NCI-H774 (cell line): ENCODE measurements at places on chromosomes 12 and 14.

DNA sequence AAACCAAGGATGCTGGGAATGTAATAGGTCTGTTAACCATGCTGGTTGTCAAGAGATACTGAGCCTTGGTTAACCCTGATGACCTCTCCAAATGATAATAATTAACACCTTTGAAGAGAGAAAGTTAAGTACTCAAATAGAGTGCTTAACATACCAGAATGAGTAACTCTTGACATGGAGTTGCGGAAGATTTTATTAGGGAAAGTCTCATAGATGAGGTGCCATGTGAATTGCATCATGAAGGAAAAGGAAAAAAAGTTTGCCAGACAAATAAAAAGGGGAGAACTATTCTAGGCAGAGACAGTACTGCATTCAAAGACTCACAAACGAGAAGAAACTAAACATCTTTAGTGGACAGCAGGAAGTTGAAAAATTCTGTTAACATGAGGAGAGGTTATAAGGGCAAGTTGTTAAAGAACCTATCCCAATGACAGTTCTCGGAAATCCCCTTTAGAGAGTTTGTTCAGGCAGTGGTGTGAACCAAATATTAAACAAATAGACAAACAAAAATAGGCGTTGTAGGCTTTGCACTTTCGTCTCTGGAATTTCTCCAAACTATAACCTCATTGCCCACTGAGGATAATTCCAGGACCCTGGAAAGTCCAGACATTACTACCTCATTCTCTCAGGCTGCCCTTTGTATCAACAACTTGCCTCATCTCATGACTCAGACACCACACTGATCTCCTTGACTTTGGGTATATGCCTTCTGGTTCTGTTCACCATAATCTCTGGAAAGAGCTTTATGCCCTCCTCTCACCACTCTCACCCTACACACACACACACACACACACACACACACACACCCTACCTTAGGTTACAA, 435.0 kb downstream of the GXYLT1 start:
- DNase-seq, result no peak

- DNase-seq, result peak; percentile 77
These were observed 31.0 kb upstream of the NPFF start for GRCh38 chr12:53538209-53538689.

- no peak for DNase-seq
These were observed 13.1 kb downstream of the CCDC85C start for GRCh38 chr14:99590746-99591555.

GRCh38 chr14:67768219-67768618, 48.2 kb downstream of the ZFYVE26 start:
- DNase-seq, result no peak

- no peak for DNase-seq
These were observed 43.5 kb downstream of the HECTD1 start for GRCh38 chr14:31164115-31164514.

GRCh38 chr14:89060191-89060590, 235.7 kb downstream of the TTC8 start:
- no peak for DNase-seq

DNA sequence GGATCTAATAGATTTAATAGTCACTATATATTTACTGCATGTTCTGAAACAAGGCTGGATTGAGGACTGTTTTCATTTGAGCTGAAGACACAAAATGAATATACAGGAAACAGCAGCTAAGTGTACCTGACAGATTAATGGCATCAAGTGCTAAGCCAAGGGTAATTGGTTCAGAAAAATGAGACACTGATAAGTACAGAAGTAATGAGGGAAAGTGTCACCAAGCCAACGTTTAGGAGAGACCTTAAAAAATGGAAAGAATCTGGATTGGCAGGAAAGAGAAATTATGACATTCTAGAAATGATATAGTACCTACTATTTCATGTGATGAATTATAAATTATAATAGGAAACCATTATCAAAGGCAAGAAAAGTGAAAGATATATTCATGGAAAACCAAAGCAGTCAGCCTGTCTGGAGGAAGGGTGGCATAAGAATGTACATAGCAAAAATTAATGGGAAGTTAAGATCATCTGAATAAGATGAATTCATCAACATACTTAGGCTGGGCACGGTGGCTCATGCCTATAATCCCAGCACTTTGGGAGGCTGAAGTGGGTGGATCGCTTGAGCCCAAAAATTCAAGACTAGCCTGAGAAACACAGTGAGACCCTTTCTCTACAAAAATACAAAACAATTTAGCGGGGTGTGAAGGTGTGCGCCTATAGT, 21.0 kb upstream of the DUSP16 start:
- DNase-seq, result no peak

- DNase-seq, result no peak
These were observed 148.1 kb upstream of the CRY1 start for GRCh38 chr12:107241411-107241810.

GRCh38 chr14:71597955-71598660, 334.1 kb upstream of the RGS6 start:
- DNase-seq, result no peak

DNA sequence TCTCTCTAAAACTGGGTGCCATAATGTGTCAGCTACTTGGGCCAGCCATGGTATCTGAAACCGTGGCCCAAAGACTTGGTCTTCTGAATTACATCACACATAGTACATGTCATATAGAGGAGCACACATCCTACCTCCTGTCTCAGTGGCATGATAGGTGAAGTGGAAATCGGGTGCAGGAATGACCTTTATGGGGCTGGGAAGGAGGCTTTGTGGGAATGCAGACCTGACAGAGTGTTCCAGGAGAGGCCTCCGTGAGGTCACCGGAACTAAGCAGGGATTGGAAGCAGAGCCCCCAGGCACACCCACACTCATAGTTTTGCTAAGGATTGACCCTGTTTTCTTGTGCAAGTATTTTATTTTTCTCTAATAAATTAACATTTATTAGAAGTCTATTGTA, 82.6 kb downstream of the NTF3 start:
- DNase-seq, result no peak

- no peak for DNase-seq
These were observed 298.7 kb downstream of the RPL10L start for GRCh38 chr14:46352844-46353243.

GRCh38 chr12:34119366-34119765, 97.1 kb downstream of the ALG10 start:
- no peak for DNase-seq

GRCh38 chr14:82528016-82528415, 994.4 kb upstream of the SEL1L start:
- no peak for DNase-seq

GRCh38 chr12:124388679-124389137, 93.8 kb downstream of the RFLNA start:
- DNase-seq, result no peak

DNA sequence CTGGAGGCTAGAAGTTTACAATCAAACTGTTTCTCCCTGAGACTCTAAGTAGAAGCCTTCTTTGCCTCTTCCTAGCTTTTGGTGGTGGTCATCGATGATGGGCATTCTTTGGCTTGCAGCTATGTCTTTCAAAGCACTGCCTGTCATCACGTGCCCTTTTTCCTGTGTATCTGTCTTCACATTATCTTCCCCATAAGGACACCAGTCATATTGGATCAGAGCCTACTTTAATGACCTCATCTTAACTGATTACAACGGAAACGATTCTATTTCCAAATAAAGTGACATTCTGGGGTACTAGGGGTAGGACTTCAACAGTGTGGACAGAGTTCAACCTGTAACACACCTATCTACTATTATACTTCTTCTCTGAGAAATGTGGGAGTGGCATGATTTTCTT, 31.1 kb upstream of the IFNG-AS1 start:
- no peak for DNase-seq

GRCh38 chr12:13060581-13060980, 16.4 kb downstream of the FAM234B start:
- no peak for DNase-seq

DNA sequence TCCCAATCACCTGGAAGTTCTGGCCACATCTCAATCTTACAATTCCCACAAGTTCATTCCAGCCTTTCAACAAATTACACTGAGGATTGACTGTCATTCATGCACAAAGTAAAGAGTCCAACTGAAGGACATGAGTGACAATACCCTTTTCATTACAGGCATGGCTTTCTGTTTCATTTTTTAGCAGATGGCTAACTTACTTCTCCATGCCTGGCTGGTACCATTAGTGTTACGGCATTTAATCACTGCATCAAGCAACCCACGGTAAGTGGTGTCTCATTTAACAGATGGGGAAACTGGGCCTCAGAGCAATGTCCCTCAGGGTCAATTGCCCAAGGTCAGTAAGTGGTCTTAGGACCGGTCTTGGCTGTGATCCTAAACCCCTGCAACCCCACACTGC, 114.4 kb downstream of the PRICKLE1 start:
- no peak for DNase-seq

GRCh38 chr12:88552610-88553079, 27.6 kb downstream of the KITLG start:
- no peak for DNase-seq

GRCh38 chr12:19572920-19573558, 133.7 kb downstream of the AEBP2 start:
- no peak for DNase-seq

DNA sequence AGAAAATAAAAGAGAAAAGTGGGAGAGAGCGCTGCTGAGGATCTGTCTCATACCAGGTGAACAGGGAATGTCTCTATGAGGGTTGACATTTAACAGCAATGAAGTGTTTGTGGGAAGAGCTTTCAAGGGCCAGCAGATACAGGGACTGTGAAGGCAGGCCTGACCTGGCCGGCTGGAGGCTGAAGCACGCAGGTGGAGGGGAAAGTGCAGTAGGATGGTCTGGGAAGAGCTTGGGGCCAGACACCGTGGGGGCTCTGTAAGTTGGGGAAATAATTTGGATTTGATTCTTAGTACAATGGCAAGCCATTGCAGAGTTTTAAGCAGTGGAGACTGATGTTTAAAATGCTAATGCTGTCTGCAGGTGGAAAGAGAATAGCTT, 23.8 kb upstream of the DHRS2 start:
- no peak for DNase-seq

DNA sequence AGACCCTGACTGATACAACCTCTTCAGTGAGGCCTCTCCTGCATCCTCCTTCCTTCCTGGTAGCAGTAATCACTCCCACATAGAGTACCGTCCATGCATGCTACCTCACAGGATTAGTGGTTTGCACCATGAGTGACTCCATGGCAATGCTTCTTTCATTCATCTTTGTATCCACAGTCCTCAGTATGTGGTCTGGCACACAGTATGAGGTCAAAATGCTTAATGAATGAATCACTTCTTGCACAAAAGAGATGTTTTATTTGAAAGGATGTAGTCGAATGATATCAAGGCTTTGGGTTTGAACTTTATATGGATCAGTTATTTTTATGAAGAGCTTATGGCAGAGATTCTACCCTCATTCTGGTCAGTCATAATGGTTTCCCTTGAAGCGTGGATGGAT, 42.2 kb downstream of the KCNA5 start:
- DNase-seq, result no peak

GRCh38 chr12:115485503-115485902, 792.0 kb downstream of the MED13L start:
- DNase-seq, result no peak

DNA sequence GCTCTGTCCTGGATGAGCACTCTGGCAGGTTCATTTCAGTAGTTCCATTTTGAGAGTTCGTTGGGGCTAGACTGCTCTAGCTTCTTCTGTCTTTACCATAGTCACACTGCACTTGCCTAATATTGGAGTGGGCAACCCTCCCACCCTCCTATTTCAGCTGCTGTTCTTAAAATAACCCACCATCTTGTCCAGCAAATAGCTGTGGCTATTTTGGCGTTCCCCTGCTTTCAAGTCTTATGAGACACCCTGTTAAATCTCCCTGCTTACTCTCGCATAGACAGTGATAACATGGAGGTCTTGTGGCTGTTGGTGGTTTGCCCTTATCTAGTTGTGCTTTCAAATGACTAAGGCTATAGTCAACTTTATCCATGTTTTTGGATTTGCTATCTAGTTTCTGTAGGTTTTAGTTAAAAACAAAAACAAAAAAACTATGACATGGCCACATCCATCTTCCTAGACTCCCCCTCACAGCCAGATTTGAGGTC, 65.5 kb downstream of the LRP6 start:
- no peak for DNase-seq

GRCh38 chr12:127342861-127343260, 924.1 kb upstream of the TMEM132C start:
- DNase-seq, result no peak

GRCh38 chr14:35940291-35940690, 114.2 kb downstream of the BRMS1L start:
- no peak for DNase-seq

GRCh38 chr14:65961004-65961403, 525.2 kb upstream of the CCDC196 start:
- DNase-seq, result no peak

GRCh38 chr12:740921-741320, 11.5 kb upstream of the WNK1 start:
- DNase-seq, result no peak

DNA sequence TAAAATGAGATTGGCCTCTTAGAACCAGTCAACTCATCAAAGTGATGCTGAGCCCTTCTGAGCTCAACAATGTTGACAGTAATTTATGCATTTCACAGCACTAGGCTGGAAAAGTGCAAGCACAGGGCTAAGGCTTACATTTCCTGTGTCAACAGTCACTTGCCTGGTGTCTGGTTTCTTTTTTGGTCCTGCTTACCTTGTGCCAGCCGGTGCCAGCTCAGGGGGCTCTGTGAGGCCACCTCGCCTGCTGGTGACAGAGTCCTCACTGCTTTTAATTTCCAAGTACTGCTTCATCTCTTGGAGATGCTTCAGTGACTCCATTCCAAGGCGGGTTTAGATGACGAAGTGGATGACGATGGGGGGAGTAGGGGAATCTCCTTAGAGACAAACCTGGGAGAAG, 53.1 kb upstream of the KCNA1 start:
- no peak for DNase-seq

- no peak for DNase-seq
These were observed 3.4 kb downstream of the RHOF start for GRCh38 chr12:121789800-121790728.

DNA sequence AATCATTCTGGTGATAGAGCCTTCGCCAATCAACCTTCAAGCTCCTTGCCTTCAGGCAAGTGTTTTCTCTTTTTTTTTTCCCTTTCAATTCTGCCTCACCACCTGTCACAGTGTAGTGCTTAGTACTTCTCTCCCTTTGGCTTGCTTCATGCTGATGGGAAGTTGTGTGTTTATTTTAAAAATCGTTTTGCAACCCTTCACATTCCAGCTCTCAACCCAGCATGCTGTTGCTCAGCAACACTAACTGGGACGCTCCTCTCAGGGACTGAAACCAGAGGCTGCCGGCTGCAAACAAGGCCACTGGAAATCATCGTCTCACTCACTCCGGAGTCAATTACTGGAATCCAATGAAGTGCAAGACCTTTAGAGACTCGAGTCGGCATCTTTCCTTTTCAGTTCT, 342.7 kb downstream of the PRKD1 start:
- peak; percentile 85 for DNase-seq

DNA sequence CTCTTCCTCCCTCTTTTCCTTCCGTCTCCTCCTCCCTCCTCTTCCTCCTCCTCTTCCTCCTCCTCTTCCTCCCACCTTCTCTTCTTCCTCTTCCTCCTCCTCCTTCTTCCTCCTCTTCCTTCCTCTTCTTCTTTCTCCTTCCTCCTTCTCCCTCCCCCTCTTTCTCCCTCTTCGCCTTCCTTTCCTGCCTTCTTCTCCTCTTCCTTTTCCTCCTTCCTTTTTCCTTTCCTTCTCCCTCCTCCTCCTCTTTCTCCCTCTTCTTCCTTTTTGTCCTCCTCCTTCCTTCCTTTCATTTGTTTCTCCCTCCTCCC, 36.0 kb downstream of the MEG3 start:
- no peak for DNase-seq
